ENCODE measurements at places on chromosomes 2 and 18. TPM values are rescaled to one million over a fixed set of nuclear protein-coding genes. Genes with fewer than 3 reads are reported as not detected.

- no peak for DNase-seq
Measured at GRCh38 chr2:158761621-158762020, 33.5 kb upstream of the DAPL1 start.

Gene AFF3
- total RNA-seq: 8.5 TPM

- DNase-seq: no peak
Measured at GRCh38 chr2:107336526-107336925, 450.6 kb upstream of the ST6GAL2 start.

DNA sequence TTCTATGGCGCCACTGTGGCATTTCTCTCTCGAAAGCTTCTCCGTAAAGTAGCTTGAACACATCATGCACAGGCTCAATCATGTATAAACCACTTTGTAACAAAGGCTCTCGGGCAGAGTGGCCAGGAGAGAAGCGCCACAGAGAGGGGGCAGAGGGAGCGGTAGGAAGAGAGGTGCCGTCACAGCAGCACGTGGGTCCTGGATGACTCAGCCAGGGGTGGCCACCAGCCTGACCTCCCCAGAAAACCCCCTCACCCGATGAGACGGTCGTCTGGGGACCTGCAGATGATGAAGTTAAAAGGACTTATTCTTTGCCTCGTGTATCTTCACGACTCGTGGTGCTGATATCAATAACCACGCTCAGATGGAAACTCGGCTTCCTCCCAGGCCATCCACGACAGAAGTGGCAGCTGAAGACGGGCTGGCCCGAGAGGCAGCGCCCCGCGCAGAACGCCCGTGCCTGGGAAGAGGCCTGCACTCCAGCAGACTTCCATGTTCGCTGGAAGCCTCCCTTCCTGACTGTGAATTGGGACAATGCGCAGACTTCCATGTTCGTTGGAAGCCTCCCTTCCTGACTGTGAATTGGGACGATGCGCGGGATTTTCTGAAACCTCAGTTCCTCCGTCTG is 46.4 kb upstream of the MTCL1 start:
- no peak for DNase-seq

- DNase-seq: no peak
Measured at GRCh38 chr2:47303341-47304148, 99.4 kb upstream of the MSH2 start.

DNA sequence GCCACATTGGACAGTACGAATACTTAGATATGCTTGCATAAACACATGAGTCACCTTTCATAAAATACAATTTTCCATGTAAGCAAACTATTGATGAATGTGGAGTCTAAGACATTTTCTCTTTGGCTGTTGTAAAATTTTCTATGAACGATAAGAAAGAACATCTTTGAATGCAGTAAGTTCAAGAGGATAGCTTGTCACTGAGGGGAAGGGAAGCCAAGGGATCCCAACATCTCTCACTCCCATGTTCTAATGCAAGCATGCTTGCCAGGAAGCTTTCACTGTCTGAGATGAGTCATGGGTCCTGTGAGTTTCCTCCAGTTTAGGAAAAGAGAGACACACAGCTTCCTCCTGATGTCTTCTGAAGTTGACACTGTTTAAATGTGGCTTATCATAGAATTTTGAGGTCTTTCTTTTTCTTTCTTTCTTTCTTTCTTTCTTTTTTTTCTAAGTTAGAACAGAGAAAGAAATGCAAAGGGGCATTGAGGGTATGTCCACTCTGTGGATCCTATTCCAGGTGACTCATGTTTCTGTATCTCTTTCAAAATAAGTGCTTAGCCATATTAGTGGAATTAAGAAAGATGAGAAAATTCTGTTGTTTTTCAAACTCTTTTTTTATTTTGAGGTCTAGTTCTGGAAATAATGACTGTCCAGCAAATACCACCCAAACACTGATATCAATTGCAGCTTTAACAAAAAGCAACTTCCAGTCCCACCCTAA is 146.6 kb downstream of the RDH14 start:
- DNase-seq: peak; percentile 76

- no peak for DNase-seq
Measured at GRCh38 chr2:222057347-222058073, 241.3 kb downstream of the PAX3 start.

Gene SLC30A3
- total RNA-seq: 2.1 TPM

Gene CAPN13
- not detected for total RNA-seq

GRCh38 chr2:63983986-63984605 is 35.1 kb downstream of the VPS54 start:
- no peak for DNase-seq

DNA sequence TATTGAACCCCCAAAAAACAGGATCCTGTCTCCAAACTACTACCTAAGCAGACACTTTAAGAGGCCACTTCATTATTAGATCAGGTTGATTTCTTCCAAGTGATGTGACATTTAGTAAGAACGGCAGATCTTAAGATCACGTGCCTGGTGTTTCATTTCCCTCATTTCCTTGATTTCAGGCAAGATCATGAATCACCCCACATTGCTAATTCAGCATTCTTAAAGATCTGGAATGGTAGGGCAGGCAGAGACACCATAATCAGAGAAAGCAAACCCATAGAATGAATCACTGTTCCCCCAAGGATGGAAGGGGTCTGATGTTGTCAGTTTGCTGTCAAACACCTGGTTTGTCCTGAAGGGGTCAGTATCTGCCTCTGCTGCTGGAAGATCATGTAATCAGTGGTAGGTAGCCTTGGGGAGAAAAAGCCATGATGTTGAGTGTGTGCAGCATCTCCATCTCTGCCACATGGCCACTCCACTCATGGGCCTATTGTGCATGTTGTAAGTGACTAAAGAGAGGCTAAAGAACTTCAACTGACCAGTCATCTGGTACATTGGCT is 133.9 kb downstream of the ARHGAP15 start:
- no peak for DNase-seq

GRCh38 chr2:101972621-101973434 is 18.9 kb upstream of the IL1R2 start:
- DNase-seq: no peak

- DNase-seq: no peak
Measured at GRCh38 chr2:106708209-106708608, 177.8 kb downstream of the ST6GAL2 start.

DNA sequence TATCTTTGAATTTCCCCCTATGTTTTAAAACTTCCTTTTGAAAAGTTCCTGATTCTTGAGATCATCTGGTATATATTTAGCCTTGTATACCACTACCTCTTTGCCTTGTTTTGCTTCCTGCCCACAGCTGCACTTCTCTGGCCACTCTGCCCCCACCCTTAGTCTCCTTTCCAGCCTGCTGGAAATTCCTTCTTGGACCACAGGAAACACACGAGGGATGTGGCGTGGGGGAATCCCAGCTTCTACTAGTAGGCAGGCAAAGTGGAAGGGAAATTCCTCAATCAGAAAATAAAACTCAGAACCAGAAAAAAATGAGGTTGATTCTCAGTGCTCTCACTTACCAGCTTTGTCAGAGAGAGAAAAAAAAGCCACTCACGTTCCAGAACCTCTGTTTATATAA is 13.4 kb downstream of the IL18RAP start:
- no peak for DNase-seq

- no peak for DNase-seq
Measured at GRCh38 chr2:69946351-69947324, 14.8 kb downstream of the ASPRV1 start.

DNA sequence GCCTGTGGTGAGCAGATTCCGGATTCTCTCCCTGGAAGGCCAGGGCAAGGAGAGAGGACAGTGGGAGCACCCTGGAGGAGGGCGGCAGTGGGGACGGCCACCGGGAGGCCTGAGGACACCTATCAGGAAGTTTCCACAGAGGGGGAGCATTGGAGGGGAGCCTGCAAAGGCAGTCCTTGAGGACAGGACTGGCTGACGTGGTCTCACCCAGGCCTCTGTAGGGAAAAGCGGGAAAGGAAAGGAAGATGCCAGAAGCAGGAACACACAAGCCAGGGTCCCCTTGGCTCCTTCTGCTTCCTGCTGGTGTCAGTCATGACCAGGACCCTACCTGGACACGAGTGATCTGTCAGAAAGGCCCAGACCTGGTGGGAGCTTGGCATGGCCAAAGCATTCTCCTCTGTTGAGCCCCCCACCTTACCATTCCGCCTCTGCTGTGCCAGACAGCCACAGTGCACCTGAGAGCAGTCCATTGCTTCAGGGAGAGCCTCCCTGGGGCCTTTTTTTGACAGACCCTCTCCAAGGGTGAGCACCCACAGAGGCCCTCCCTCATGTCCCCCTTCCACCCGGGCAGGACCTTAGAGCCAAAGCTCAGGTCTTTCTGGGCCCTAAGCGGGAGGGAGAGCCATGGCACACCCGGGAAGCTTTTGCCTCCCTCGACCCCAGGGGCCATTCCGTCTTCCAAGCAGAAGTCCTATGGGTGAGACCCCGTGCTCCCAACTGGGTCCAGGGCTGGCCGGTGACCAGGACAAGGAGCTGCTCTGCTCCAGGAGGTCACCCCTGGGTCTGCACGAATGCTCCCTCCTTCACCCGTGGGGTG is 333.1 kb downstream of the DYSF start:
- no peak for DNase-seq

- no peak for DNase-seq
Measured at GRCh38 chr2:108929807-108930425, 59.1 kb downstream of the EDAR start.

Gene EML4
- 27.4 TPM for total RNA-seq

GRCh38 chr2:169727065-169727464 is 6.6 kb upstream of the KLHL23 start:
- DNase-seq: no peak

GRCh38 chr18:76265497-76266235 is 229.4 kb downstream of the ZNF516 start:
- peak; percentile 76 for DNase-seq

DNA sequence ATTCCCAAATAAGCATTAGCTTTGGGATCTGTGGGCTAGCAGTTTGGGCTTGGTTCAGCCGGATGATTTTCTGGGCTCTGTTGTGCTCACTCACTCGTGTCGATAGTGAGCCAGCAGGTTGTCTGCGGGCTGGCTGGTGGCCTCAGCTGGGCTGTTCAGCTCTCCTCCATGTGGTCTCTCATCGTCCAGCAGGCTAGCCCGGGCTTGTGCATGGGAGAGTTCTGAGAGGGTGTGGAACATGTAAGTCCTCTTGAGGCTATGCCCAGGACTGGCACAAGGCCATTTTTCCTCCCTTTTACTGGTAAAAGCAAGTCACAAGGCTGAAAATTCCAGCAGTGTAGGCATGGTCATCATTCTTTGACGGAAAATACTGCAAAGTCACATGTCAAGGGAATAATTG is 38.5 kb downstream of the NTSR2 start:
- DNase-seq: no peak

DNA sequence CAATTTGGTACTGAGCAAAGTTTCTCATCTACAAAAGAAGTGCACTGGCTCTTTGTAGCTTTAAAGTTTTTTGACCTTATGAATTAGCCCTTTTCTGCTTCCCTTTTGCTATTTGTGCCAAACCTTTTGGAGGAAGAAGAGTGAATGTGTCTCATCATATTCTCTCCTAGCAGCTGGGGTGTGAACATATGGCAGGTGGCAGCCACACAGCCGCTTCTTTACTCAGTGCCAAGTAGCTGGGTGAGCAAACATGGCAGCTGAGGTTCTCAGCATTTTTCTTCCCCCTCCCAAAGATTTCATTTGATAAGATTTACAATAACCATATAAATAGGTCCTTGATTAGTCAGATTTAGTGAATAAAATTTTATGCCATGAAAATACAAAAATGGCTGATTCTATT is 46.7 kb upstream of the STK17B start:
- no peak for DNase-seq

- no peak for DNase-seq
Measured at GRCh38 chr2:175728032-175728431, 274.0 kb downstream of the LNPK start.

GRCh38 chr2:154259030-154259429 is 387.3 kb downstream of the GALNT13 start:
- DNase-seq: no peak

DNA sequence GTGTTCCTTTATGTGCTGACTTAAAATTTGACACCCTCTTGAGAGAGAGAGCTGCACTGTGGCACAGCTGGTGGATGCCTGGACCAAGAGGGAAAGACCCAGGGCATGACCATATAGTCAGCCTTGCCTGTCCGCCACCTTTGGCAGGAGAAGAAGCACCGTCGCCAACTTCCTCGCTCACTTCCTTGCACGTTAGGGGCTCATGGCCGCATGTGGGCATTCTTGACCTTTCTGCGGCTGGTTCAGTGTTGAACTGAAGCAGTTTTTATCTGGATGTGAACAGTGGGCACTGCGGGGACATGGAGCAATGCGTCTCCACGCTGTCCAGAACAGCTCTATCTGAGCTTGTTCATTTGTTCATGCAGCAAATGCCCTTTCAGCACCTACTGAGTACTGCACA is 66.9 kb downstream of the TRAPPC12 start:
- no peak for DNase-seq

Gene SNX17
- 91.5 TPM for total RNA-seq

Gene SF3B1
- total RNA-seq: 1,013 TPM

DNA sequence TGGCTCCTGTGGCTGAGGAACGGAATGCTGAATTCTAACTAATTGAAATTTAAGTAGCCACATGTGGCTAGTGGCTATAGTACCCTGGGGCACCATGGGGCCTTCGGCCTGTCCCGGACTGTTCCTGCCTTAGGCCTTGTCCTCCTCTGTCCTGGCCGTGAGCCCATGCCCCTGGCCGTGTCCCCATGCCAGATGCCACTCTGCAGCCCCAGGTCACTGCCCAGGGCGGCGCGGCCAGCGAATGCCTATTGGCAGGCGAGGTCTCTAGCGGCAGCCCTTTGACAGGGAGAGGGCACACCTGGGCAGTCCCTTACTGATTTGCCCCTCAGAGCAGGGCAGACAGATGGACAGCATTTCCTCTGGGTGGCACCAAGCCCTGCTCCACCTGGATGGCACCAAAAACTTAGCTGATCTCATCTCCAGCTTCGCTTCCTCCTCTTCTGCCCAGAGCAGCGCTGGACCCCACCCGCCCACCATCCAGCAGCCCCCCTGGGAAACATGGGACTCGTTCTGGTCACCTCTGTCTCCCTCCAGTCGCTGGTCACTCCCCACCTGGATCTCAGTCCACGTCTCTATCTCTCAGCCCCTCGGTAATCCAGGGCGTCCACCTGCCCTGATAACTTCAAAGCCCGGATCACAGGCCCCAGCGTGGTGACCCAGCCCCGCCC is 1.1 kb upstream of the DGKD start:
- no peak for DNase-seq

DNA sequence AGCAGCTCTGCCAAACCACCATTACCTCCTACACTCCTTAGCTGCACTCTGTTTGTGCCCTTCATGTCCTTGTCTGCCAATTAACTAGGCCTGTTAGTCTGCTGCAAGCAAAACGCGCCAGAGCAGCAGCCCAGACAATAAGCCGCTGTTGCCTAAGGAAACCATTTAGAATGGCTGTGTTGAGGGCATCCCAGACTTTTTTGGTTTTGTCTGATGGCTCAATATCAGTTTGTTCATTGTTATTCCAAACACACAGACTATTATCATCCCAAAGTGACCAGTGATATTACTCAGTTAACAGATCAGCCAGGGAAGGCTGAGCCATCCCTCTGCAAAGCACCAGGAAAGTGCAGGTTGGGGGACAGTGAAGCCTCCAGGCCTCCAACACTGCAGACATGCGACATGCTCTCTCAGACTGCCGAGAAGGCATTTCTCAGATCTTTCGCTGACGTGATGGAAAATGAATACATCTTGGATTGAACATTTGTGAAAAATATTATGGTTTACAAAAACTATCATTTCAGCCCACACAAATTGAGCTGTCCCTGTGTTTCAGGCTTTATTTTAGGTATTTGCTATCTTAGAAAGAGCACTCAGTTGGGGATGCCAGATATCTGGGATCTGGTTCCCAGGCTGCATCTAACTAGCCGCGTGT is 182.0 kb upstream of the HNRNPA3 start:
- no peak for DNase-seq

- no peak for DNase-seq
Measured at GRCh38 chr18:30486856-30487255, 555.7 kb downstream of the DSC3 start.

All from uterus (tissue), 4 donors.